OCI-M1 (cell line): ENCODE measurements at places on chromosomes 11 and 22.

DNA sequence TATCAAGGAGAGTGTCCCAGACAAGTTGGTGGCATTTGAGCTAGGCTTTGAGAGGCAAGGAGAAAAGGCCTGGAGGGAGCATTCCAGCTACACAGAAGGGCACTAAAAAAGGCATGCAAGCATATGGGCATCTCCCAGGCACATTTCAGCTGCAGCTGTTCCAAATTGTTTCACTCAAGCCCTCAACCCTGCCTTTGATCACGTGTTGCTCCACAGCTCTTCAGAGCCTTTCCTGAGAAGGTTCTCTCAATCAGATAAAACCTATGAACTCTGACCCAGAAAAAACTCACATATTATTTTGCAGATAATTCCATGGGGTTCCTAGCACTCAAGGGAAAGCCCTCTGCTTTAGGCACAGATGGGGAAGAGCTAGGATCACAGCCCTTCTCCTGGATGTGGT lies 24.4 kb upstream of the HSPA8 start:
- DNase-seq: peak; percentile 25

- DNase-seq: no peak
These were observed 494.9 kb upstream of the ARHGAP42 start for GRCh38 chr11:100192181-100192580.

GRCh38 chr11:95993438-95994298 lies 69.8 kb upstream of the MTMR2 start:
- no peak for DNase-seq

DNA sequence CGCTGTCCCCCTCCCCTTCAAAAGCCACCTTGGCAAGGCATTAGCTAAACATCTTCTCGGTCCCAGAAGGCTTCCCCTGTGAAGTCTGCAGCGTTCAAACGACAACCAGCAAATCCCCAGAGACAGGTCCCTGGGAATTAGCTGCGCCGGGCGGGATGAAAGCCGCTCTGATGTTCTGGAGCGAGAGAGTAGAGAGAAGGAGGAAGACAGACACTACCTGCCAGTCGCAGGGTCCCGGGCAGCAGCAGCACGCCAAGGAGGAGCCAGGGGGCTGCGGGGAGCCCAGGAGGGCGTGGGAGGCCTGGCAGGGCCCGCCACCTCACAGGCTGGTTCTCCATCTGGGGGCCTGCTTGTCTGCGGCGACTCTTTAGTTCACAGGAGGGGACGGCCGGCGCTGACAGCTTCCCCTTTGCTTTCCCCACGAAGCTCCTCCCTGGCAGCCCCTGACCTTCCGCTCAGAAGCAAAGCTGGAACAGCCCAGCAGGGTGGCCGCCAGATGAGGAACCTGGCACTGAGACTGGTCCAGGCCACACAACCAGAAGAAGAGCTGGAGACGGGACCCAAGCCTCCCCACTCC lies at the start of gene NFAM1:
NFAM1 (minus strand) TSS at position 384 of the 577 bp plus-strand sequence; CDS start at position 338, 46 bp downstream.
- no peak for DNase-seq

GRCh38 chr11:101726988-101727387 lies 143.2 kb upstream of the TRPC6 start:
- no peak for DNase-seq

DNA sequence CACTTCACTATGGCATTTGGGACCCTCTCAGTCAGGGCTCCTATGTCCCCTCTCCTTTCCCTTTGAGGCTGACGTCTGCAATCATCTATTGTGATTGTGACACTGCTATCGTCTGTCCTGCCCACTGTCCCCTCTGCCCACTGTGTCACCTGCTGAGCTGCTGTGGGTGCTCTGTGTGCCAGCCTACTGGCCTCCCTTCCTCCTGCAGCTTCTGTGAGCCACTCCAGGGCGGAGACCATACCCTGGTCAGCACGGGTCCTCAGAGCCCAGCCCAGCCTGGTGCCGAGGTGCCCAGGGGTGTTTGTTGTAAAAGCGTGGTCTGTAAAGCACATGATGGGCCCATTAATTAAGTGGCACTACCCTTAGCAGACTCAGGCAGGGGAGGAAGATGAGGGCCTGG lies 29.4 kb downstream of the MPPED1 start:
- no peak for DNase-seq

- no peak for DNase-seq
These were observed 31.9 kb downstream of the ATG13 start for GRCh38 chr11:46649180-46649738.

DNA sequence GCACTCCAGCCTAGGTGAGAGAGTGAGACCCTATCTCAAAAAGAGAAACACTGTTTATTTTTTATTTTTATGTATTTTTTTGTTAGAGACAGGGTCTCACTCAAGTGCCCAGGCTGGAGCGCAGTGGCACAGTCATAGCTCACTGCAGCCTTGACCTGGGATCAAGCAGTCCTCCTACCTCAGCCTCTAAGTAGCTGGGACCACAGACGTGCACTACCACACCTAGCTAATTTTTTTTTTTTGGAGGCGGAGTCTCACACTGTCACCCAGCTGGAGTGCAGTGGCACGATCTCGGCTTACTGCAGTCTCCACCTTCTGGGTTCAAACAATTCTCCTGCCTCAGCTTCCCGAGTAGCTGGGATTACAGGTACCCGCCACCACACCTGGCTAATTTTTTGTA lies 6.4 kb downstream of the RBX1 start:
- no peak for DNase-seq

- DNase-seq: no peak
These were observed 73.6 kb downstream of the MICAL3 start for GRCh38 chr22:17950651-17951214.

DNA sequence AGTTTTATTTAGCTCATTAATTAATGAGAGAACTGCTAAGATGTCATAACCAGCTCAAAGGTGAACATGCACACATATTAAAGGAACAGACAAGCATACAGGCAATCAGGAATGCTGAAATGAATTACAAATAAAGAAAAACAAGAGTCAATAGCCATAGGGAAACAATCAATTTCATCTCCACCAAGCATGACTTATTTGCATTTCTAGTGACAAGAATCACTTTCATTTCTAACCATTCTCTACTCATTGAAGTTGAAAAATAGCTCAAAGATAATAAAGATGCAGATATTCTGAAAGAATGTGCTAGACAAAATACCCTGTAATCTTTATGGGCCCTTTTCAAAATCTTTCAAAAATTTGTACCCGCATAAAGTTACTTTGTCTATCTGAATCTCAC lies 23.2 kb downstream of the ISX start:
- DNase-seq: no peak

- DNase-seq: peak; percentile 90
These were observed 761 bp downstream of the HMBS start for GRCh38 chr11:119085437-119085847.

DNA sequence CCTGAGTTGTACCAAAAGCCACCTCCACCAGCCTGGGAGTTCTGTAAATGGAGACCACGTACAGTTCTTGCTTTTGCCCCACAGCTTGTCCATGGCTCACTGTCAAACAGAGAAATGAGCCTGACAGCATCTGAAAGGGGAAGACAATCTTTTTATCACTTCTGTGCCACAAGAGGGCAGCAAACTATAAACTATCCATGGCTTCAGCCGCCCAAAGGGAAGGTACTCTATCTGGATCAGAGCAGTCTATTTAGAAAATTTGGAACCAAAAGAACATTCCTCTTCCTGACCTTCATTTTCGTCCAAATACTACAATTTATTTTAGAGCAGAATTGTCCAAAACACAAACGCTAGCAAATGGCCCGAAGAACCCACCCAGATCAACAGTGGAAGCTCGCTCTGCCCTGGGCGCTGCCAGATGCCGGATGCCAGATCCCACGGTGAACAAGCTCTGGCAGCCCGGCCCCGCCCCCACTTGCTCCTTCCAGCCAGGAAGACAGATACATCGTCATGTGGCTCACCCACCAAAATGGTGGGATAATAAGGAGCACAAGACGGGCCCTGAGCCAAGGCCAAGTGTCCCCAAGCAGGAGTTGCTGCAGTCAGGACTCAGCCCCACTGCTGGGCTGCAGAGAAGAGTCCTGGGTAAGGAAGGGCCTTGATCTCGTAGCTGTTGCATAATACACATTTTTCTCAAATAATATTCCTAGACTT lies 23.9 kb upstream of the SCGB1A1 start:
- DNase-seq: peak; percentile 86

DNA sequence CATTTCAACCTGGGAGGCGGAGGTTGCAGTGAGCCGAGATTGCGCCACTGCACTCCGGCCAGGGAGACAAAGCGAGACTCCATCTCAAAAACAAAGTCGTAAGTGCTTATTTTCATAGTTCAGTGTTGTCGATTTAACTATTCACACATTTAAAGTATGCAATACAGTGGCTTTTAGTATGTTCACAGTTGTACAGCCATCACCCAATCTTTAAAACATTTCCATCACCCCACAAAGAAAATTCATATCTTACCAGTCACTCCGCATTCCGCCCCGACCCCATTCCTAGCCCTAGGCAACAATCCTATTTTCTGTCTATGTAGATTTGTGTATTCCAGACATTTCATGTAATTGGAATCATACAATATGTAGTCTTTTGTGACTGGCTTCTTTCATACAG lies 11.9 kb downstream of the IPO7 start:
- DNase-seq: no peak

- no peak for DNase-seq
These were observed 17.1 kb downstream of the CRELD2 start for GRCh38 chr22:49935561-49935960.
